Inflammatory macrophage treated with lipopolysaccharide for 4 hours (primary cell): ENCODE measurements at places on chromosomes 6 and 20.
A peak's percentile ranks its signal among the peaks of the same experiment; 100 is the strongest.

DNA sequence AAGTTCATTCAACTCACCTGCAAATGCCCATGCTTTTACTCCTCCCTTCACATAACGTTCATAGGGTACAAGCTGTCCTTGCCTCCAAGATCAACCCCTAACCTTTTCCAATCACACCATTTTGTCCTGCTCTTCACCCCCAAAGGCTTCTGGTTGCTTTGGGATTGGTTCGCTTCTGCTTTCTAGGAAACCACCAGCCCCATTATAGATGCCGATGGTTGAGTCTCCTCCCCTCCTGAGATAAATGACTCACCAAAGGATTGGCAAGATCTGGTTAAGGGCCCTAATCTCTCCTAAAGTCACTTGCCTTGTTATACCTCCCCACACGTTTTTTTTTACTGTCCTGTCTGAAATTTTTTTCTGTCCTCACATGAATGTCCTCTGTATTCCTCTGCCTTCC lies 311.4 kb downstream of the HACE1 start:
- no peak for DNase-seq

DNA sequence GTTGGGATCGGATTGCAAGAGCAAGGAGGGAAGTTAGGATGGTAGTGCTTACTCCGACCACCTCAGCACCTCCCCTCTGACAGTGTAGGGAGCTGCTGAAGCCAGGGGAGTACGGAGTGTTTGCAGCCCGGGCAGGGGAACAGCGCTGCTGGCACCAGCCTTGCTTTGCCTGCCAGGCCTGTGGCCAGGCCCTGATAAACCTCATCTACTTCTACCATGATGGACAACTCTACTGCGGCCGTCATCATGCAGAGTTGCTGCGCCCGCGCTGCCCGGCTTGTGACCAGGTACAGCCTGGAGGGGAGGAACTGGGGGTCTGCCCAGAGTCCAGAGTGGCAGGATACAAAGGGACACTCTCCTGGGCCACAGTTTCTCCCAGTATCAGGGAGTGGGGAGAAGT lies 2.2 kb upstream of the TOMM6 start:
- no peak for DNase-seq

- DNase-seq: no peak
These were observed 179.1 kb downstream of the GRIK2 start for GRCh38 chr6:101572627-101573026.

DNA sequence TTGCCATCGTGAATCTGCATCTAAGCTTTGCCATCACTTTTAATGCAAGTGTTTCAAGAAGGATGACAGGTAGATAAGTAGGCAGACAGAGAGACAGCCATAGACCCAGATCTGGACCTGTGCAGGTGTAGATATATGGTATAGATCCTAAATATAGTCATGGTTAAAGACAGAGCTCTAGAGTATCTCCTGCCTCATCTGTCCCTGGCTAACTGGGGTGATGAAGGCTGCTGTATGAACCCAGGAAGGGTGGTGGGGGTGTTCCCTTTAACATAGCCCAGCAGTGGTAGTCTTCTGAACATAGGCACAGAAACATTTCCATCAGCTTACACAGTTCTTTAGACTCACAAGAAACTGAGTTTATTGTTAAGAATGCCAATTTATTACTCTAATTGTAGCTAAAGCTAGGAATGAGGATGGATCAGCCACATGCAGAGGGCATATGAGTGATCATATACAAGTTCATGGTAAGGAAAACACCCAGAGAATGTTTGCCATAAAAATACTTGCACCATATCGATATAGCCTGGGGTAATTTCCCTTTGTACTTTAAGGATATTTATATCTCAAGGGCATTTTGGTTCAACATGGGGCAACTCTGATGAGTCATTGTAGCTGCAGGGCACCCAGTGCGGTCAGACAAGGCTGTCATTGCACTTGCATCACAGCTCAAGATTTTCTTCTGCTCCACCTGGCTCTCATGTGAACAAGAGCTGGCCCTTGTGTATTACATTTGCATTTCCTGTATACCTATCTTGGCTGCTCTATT lies 587.2 kb downstream of the EPM2A start:
- peak; percentile 91 for DNase-seq

GRCh38 chr6:26087284-26088115 lies at the start of gene HFE:
TSS of gene HFE (plus strand) at chr6:26087429. CDS start at chr6:26087441, 12 bp downstream.
- peak; percentile 70 for DNase-seq

GRCh38 chr6:34238585-34239499 lies 2.2 kb downstream of the HMGA1 start:
- DNase-seq: no peak

DNA sequence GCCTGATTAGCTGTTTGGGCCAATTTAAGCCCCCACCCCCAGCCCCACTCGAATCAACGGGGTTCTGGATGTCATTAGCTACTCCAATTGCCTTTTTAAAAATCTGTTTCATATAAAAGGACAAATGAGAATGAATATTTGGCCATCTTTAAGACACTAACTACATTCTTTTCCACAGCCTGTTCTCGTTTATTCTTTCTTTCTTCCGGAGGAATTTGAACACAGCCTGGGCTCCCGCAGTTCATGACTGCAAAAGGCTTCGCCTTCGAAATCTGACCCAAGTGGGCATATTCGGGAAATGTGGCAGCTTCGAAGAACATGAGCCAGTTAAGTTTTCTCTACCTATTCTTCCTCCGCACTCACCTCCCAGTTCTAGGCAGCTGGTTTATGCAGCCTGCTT lies 49.4 kb upstream of the NFATC2 start:
- no peak for DNase-seq

DNA sequence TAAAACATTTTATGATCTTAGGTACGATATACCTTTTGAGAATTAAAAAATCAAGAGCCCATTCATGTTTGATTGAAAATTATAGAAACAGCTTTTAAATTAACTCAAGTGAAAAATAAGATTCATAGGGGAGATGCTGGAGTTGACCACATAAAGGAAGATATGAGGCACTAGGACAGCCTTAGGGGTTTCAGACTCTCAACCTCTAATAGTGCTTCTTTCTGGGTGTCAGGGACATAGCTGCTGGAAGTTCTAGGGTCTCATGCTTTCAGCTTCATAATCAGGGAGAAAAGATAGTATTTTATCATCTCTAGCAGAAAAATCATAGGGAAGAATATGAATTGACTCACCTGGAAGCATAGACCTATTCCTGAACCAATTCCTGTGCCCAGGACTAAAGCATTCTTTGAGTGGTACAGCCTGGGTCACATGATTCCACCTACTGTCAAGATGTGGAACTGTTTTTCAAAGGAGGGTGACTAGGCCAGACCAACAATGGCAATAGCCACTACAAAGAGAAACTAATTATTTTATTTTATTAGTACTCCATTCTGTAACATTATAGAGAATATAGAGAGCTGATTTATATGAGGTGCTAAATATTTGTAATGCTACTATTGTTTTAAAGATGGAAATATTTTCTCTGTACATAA lies 27.8 kb upstream of the CENPW start:
- DNase-seq: no peak

- DNase-seq: no peak
These were observed 886 bp downstream of the ROMO1 start for GRCh38 chr20:35699957-35700624.

DNA sequence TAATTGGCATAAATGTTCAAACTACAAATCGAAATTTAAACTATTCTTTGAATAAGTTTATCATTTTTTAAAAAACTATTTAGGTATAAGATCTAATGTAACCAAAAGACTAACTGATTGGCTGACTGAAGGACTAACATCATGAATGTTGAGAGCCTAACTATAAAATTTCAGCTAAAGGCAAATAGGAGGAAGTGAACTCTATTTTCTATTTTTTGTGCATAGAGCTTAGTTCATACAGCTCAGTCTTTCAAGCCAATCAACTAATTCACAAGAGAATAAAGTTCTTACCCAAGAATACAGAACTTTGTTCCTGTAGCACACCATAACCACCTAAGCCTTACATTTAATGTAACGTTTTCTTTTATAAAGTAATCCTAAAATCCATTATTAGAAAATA lies 46.3 kb upstream of the STXBP5 start:
- no peak for DNase-seq

GRCh38 chr6:90025523-90026061 lies 131.3 kb downstream of the GJA10 start:
- DNase-seq: peak; percentile 23

GRCh38 chr6:13711733-13712598 lies at the start of gene RANBP9:
TSS of gene RANBP9 (minus strand) at chr6:13711835. CDS start at chr6:13711505, 330 bp downstream.
- peak; percentile 82 for DNase-seq

GRCh38 chr20:37346535-37347346 lies 801 bp downstream of the SRC start:
- DNase-seq: peak; percentile 25

DNA sequence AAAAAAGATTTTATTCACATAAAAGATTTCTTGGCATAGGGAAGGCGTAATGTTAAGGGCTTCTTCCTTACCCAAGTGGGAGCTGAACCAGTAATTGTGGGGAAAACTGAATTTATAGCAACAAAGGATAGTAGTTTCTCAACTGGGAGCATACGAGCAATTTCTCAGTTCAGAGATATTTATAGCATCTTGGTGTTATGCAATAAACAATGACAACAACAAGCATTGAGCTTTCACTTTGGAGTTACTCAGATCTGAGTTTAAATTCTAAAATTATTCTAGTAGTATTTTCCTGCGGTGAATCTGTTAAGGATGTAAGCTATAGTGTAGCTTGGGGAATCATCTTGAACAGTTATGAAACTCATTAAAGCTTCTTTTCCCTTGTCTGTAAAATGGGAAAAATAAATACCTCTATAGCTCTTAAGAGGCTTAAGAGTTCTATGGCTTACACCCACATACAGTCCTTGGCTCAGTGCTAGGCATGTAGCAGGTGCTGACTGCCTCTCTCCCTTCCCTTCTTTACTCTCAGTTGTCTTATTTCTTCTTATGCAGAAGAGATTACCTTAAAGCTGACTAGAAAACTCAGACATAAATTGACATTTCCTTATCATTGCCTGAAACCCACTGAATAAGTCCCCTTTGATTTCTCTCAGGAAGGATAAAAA lies 58.8 kb downstream of the SAMD5 start:
- peak; percentile 39 for DNase-seq

- DNase-seq: no peak
These were observed 1.0 kb upstream of the THBS2 start for GRCh38 chr6:169254456-169255316.

- DNase-seq: no peak
These were observed 180.9 kb upstream of the RREB1 start for GRCh38 chr6:6926856-6927255.
